ENCODE measurements at places on chromosomes 6 and 20.

DNA sequence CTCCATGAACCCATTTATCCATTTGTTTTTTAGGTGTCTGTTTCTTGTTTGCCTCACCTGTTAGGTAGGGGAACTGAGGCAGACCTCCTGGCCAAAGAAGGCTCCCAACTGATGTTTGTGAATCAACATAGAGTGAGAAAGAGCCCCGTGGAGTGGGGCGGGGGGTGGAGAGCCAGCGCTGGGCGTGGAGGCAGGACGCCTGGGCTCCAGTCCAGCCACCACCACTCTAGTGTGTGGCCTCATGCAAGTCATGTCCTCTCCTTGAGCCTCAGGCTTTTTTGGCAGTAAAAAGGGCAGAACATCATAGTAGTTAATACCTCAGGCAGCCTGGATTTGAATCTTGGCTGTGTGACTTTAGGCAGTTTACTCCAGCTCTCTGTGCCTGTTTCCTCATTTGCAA is 42.2 kb upstream of the SCRT2 start:
- DNase-seq = no peak

DNA sequence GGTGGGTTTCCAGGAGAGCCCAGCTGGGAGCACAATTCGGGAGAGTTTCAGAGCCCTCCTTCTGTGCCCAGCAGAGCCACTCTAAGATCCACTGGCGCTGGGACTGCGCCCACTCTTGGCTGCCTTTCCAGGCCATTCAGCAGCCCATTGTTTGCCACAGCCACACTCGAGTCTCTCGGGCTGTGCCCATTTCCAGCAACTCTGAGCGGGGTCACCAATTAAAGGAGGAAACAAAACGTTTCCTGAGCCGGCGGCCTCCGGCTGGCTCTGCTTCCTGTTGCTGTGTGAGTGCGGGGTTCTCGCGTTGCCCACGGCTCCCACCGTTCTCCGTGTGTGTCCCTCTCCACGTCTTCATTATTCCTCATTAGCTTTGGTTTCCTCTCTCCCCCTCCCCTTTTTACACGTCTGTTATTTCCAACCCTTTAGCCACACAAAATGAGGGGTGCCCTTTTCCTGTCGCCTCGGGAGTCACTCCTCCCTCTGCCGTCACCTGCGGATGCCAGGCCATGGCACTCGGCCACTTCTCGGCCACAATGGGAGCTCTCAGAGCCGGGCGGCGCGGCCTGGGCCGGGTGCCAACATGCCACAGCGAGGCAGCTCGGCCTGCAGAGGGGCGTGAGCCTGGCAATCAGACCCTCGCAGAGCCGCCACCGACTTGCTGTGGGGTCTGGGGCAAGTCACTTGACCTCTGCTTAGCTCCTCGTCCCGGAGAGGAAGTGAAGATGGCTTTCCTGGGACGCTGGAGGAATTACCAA is 94.3 kb upstream of the NKX2-2 start:
- no peak for DNase-seq

GRCh38 chr20:48049641-48050040 is 264.4 kb upstream of the SULF2 start:
- DNase-seq = no peak

DNA sequence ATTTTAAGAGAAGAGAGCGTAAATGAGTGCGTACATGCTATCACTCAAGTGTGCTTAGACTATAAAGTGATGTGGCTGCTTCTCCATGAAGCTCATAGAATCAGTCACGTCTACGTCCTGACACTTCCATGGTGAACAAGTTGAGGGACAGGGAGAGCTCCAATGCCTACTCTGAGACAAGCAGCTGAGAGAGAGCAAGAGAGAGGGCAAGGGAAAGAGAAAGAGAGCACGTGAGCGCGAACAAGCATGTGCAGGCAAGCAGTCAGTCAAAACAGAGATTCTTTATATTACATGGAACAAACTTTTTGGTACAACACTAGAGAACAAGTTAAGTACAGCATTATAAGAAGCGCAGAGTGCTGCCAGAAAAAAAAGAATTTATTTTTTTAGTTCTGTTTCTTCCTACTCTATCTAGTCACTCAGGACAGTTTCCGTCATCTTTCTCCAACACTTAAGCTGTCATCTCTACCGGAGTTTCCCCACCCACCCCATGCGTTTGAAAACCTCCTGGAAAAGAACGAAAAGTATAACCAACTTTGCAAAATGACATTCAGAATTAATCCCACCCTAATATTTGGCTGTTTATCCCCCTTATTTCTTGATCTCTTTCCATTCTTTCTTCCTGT is 61.8 kb downstream of the EPB41L2 start:
- no peak for DNase-seq
